Fibroblast of the conjunctiva (primary cell): ENCODE measurements at places on chromosomes 12 and 14.

- DNase-seq = no peak
Observed at GRCh38 chr12:96892104-96892503, 15.0 kb upstream of the NEDD1 start.

DNA sequence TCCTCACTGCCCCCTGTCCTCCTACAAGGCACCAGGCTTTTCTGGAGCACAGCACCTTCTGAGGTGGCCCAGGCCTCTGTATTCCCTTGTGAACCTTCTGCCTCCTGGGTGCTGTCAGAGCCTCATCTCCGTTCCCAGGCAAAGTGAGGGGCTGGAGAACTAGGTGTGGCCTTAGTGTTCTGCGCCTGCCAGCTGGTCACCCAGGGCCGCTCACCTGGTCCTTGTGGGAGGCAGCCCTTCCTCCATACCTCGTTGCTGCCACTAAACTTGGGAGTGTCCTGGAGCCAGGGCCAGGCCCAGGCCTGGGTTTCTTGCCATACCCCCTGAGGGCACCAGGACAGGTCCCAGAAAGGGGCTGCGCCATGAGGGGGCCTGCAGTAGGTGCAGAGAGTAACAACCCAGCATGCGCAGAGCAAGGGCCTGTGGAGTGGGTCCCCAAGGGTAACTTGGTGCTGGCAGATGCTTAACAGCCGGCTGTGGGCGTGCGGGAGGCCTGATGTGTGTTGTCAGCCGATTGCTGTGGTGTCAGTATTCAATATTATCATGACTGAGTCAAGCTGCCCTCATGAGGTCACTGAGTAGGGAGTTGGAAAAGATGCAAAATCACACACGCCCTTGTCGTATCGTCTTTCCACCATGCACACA is 17.1 kb downstream of the OTUB2 start:
- DNase-seq = no peak

DNA sequence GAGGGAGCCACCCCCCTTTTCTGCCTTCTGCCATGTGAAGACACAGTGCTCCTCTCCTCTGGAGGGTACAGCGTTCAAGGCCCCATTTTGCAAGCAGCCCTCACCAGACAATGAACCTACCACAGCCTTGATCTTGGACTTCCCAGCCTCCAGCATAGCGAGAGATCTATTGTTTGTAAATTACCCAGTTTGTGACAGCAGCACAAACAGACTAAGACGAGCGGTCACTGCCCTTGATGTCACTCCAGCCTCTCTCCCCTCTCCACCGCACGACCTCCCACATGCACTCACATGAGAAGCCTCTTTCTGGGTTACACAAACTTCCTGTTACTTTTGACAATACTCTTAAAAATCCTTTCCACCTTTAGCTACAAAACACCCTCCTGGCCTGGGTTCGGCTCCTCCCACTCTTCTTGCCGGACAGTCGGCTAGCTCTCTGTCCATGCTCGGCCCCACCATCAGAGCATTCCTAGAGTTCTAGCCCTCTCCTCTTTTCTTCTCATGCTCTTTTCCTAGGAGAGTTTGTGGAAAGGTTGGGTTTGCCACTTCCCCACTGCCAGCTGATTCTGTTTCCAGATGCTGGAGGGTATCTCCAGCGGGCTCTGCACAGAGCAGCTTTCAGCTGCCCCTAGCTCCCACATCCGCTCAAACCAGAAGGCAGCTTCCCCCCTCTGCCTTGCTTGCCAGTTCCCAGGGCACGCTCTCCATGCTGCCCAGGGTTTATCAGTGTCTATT is 124.3 kb downstream of the FOXN3 start:
- no peak for DNase-seq

DNA sequence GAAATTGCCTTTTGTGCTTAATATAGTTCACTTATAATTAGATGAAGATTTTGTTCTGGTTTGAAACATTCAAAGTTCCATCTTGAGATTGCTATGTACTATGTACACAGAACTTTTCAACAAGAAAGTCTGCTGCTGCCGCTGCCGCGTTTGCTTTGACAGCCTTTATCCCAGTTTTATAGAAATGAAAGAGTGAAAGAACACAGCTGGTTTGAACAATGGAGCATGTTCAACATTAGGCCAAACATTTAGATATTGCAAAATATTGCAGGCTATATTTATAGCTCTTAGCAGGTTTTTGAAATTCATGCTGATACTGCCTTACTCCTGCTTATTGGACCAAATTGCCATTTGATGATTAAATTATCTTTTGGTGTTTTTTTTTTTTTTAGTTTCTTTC is 299.8 kb upstream of the PRKD1 start:
- no peak for DNase-seq

DNA sequence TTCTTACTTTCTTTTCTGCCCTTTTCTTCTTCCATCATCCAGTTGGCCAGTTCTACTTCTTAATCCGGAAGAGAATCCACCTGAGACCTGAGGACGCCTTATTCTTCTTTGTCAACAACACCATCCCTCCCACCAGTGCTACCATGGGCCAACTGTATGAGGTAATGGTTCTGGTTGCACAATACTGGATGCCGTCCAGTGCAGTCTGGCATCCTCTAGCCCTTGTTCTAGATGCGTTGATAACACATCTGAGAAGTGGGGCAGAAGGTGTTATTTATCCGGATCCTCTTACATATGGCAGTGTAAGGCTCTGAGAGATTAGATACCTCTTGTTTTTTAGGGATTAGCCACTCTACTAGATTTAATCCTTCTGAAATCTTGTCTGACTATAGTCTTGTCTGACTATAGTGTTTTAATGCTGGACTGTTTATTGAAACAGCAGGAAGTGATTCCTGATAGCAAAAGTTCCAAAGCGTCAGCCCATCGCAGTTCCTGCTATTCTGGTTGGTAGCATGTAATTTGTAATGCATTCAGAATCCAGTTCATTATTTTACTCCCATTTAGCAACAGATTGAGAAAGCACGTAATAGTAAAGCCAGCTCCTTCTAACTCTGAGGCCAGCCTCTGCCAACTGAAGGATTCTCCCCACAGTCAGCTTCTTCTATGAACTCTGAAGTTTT is 7.9 kb downstream of the GABARAPL1 start:
- DNase-seq = peak; percentile 47

DNA sequence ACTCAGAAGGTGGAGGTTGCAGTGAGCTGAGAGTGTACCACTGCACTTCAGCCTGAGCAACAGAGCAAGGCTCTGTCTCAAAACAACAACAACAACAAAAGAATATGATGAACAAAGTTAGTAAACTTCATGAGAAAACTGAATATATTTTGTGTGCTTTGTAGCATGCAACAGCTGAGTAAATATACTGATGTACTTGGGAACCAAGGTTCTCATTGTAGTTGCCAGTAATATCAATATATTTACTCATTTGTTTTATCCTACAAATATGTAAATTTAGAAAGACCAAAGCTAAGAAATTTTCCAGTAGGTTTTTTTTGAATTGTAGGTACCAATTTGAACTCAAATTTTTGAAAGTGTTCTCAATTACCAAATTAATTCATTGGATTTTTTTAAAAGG is 127.2 kb downstream of the IPO8 start:
- no peak for DNase-seq

GRCh38 chr12:101697930-101698799 is 725 bp downstream of the CHPT1 start:
- no peak for DNase-seq

- no peak for DNase-seq
Observed at GRCh38 chr14:67641902-67642749, 22.4 kb downstream of the ARG2 start.

DNA sequence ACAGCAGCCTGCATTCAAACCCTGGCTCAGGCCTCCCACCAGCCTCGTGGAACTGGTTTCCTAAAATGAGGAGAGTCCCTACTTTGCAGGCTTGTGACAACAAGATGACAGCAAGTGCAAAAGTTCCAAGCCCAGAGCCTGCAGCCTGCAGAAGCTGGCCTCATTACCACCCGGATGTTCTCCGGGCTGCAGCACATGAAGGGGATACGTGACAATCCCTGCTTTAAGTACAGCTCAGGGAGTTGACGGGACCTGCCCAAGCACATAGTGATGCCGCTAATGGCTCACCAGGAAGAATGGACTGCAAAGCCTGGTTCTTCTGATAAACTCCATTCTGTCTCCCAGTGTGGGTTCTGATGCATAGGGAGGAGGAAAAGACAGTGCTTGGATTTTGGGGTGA is 15.0 kb downstream of the SSH1 start:
- no peak for DNase-seq
